ENCODE measurements at places on chromosomes 5 and 9.
A peak's percentile ranks its signal among the peaks of the same experiment; 100 is the strongest.

- DNase-seq: no peak
Observed at GRCh38 chr5:56350597-56351170, 117.6 kb upstream of the ANKRD55 start.

GRCh38 chr5:61053937-61054336 lies 108.3 kb downstream of the SMIM15 start:
- no peak for DNase-seq

GRCh38 chr5:142446131-142446959 lies 121.5 kb upstream of the SPRY4 start:
- no peak for DNase-seq

GRCh38 chr9:114813717-114814418 lies 8.0 kb upstream of the TNFSF15 start:
- DNase-seq: no peak

DNA sequence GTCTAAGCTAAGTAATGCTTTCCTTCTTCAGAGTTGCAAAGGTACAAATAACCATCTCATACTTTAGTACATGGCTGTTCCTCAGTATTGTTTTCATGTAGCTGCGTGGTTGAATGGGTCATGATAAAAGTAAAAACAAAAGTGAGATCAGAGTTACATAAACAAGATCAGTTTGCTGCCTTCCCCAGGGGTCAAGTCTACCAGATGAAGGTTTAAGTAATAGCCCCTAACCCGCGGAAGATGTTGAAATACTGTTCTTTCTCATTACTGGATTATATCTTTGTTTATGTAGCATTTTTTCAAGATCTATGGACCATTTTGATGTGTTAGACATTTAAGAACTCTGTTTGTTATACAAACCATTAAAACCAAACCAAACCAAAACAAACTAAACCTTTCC lies 34.1 kb upstream of the ARRDC3 start:
- DNase-seq: peak; percentile 8

DNA sequence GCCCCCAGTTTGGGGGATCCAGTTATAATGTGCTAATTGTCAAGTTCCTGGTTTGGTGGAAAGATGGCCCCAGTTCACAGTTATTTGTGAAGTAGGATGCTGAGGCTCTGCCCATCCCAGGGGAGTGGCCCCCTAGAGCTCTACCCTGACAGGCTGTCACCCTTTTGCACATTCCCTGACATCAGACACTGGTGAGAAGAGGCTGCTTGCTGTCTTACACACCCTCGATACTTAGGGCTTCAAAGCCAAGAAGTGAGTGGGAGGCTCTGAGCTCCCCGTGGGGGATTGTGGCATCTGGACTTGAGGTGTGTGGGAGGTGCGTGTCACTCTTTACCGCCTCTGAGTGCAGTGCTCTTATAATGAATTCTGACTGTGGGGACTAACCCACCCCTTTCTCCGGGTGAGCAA lies 168.5 kb downstream of the DOCK2 start:
- DNase-seq: no peak

- peak; percentile 92 for DNase-seq
Observed at GRCh38 chr5:176559683-176560082, 10.5 kb downstream of the CDHR2 start.

- no peak for DNase-seq
Observed at GRCh38 chr5:12658871-12659446, 754.7 kb upstream of the CTNND2 start.

GRCh38 chr5:171162596-171162995 lies 146.5 kb upstream of the TLX3 start:
- peak; percentile 68 for DNase-seq

DNA sequence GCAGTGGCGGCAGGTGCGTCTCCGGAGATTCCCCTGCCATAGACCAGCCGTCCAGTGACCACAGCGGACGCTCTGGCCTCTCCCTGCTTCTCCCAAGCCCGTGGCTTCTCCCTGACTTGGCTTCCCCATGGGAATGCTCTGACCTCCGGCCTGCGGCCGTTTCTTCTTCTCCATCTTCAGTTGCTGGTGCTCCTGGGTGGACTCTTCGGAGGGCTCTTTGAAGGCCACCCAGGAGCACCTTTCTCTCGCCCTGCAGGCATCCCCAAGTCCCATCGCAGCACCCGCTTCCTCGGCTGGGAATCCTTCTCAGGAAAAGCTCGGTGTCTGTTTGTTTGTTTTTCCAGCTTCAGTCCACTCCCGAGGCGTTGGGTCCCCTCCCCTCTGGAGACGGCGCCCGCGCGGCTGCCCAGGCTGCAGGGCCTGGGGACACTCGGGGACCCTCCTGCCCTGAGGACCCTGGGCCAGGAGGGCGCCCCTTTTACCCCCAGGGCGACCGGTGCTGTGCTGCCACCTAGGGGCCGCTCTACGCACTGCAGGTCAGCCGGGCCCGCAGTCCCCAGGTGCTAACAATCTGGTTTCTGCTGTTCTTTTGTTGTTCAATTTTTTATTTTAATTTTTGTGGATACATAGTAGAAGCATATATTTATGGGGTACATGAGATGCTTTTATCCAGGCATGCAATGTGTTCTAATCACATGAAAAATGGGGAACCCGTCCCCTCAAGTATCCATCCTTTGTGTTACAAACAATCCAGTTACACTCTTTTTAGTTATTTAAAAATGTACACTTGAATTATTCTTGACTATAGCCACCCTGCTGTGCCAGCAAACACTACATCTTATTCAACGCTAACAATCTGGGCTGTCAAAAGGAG lies 197.9 kb upstream of the ADAMTS16 start:
- peak; percentile 8 for DNase-seq

GRCh38 chr5:107378218-107378899 lies 292.4 kb downstream of the EFNA5 start:
- DNase-seq: no peak

DNA sequence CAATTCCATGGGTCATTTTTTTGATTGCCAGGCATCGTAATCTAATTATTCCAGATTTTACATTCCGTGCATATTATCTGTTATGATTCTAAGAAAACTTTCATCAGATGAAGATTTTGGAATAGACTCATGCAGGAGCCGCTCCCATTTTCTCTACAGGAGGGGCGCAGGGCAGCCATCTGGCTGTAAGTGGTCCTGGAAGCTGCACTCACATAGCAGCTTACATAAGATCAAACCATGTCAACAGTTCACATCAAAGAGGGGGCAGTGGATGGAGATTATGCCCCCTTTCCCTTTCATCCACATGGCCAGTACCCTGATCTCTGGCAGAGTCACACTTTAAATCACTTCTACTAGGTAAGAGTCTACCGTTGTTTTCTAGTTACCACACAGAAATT lies 73.3 kb upstream of the PCA3 start:
- no peak for DNase-seq

- peak; percentile 63 for DNase-seq
Observed at GRCh38 chr9:80175286-80176150, 603.8 kb downstream of the TLE4 start.

- DNase-seq: no peak
Observed at GRCh38 chr5:329768-330167, 8.3 kb downstream of the AHRR start.

DNA sequence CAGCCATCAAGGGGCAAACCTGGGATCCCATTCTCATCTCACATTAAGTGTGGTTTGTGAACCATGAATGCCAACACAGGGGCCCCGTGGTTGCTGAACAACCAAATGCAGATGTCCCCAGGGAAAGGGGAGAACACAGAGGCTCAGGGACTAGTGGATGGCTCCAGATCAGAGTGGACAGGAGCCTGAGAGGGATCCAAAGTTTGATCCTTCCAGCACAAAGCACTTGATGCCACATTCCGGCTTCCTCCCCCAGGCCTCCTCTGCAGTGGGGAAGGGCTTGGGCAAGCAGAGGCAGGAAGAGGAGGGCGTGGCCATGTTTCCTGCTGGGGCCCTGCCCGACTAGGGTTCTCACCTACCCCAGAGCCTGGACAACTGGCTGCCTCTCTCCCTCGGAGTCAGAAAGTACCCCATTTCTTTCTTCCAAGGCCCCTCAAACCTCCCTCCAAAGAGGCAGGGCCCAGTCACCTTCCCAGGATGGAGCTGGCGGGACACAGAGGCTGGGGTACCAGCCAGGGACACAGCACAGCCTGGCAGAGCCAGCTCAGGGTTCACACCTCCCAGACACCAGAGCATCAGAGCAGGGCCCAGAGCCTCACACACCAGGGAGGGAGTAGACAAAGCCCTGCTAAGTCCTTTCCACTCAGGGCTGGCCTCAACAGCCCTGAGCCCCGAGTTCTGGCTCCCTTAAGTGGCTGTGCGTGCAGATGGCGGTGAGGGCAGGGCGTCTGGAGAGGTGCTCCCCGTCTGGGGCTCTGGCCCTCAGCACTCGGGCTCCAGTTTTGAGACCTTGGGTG lies 4.3 kb upstream of the RNF44 start:
- DNase-seq: peak; percentile 92

DNA sequence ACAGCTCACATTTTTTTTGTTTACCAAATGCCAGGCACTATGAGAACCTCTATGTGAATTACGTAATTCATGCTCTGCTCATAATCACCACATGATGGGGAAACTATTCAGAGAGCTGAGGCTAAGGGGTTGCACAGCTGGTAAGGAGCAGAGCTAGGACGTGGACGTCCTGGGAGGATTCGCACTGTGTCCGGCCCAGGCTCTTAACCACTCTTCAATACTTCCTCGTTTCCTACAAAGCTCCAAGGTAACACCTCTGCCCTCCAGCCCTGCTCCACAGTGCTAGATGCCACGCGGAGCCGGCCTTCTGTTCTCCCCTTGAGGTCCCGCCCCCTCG lies 8.7 kb downstream of the PHF19 start:
- DNase-seq: no peak

DNA sequence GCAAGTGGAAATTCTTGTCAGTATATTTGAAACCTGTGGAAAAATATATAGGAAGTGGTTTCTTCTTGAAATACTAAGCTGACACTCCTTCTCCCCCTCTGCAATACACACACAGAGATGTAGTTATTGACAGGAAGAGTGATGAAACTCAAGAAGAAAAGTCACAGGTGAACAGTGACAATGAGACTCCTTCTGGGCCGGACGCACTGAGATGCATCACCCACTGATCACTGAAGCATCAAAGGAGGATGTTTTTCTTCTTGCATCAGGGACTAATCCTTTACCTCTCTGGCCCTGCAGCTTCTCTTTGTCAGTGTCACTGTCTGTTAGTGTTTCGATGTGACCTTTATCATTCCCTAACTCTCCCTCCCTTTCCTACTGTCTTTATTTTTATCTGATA lies 1864.2 kb upstream of the C9orf72 start:
- no peak for DNase-seq

- no peak for DNase-seq
Observed at GRCh38 chr5:126745259-126745992, 31.5 kb upstream of the LMNB1 start.

DNA sequence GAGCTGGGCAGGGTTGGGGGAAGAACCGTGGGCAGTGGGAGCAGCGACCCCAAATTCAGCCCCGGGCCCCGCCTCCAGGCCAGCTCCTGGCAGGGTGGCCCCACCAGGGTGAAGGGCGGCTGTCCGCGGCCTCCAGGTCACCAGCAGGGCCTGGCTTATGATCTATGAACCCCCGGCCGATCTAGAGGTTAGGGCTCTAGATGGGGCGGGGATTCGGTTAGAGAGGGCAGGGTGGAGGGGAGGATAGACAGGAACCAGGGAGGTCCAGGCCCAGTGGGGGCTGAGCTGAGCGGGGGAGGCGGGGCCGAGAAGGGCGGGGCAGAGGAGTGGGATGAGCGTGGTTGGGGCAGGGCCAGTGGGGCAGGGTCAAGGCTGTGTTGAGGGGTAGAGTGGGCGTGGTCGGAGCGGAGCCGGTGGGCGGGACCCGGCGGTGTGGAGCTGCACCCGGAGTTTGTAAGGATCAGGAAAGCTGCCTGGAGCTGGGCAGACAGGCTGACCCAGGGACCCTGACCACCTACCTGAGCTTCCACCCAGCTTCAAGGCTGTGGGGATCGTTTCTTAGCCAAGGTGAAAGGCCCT lies 29.3 kb upstream of the OBP2B start:
- peak; percentile 96 for DNase-seq

DNA sequence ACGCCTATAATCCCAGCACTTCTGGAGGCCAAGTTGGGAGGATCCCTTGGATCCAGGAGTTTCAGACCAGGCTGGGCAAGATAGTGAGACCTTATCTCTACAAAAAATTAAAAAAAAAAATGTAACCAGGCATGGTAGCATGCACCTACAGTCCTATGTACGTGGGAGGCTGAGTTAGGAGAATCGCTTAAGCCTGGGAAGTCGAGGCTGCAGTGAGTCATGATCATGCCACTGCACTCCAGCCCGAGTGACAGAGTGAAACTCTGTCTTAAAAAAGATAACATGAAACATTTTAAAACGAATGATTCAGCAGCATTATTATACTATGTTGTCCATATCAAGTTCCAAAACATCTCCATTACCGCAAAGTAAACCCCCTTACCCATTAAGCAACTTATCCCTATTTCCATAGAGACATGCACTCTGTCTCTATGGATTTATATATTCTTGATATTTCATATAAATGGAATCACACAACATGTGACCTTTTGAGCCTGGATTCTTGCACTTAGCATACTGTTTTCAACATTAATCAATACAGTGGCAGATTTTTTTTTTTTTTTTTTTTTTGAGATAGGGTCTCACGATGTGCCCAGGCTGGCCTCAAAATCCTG lies 56.9 kb upstream of the MTMR12 start:
- DNase-seq: no peak

GRCh38 chr9:83991355-83991754 lies 10.8 kb downstream of the RMI1 start:
- no peak for DNase-seq

- no peak for DNase-seq
Observed at GRCh38 chr5:11239261-11240015, 478.4 kb upstream of the DAP start.

Data from hematopoietic multipotent progenitor cell treated with erythropoietin and hydrocortisone succinate and interleukin-3 and kit ligand, for 4 days (in vitro differentiated cells).